ENCODE measurements at places on chromosomes 4 and X.

- DNase-seq = peak; percentile 54
Observed at GRCh38 chrX:70030301-70030767, 19.4 kb downstream of the AWAT2 start.

DNA sequence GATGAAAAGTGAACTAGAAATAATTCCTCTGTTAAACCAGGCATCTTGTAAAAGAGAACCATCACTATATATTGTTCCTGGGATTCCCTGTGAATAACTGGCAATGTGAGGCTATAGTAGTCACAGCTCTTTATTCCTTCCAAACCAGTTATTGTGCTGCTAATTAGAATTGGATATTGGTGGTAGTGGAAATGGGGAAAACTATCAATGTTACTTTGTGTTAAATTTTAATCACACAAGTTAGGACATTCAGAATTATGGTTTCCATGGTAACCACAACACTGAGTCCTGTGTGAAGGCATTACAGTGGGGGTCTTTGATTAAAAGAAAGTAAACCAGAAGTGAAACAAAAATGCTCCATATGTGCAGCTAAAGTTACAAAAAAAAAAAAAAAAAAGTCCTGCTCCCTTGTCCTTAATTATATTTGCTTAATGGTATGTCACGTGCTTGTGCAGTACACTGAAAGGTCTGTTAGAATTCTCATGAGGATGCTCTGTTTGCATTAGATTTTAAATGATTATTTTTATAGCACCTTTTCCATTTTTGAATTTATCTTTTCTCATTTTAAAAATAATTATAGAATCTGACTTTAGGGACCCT, 200.4 kb downstream of the ADGRL3 start:
- DNase-seq = no peak

- DNase-seq = no peak
Observed at GRCh38 chr4:129970801-129971200, 874.8 kb downstream of the C4orf33 start.

- peak; percentile 27 for DNase-seq
Observed at GRCh38 chr4:76028350-76028765, 5.1 kb upstream of the CXCL10 start.

- no peak for DNase-seq
Observed at GRCh38 chr4:172270397-172270796, 457.2 kb downstream of the GALNTL6 start.

DNA sequence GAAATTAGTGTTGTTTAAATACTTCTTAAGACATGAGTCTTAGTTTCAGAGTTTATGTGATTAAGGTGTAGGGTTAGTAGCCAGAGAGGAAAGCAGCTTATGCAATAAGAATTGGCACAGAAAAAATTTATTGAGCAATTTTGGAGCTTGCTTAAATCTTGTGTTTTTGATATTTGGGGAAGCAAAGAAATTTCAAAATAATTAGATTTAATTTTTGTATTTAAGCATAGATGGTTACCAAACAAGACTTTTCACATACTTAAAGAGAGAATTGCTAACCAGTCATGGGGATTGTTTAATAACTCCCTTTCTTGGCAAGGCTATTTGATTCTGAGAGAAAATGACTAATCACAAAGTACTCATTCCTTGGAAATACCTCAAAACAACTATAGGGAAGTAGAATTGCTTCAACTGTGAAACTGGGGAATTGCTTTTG, 202.0 kb upstream of the GRID2 start:
- DNase-seq = no peak

DNA sequence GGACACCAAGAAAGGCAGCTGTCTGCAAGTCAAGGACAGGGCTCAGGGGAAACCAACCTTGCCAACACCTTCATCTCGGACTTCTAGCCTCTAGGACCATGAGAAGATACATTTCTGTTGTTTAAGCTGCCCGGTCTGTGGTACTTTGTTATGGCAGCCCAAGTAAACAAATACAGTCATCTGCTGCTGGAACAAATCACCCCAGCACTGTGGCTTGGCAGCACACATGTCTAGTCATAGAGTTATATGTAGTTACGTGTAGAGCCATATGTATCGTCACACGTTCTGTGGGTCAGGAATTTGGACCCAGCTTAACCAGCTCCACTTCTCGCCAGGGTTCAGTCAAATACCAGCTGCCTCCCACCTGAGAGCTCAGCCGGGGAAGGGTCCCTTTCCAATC, 2.5 kb downstream of the HTT-AS start:
- no peak for DNase-seq

DNA sequence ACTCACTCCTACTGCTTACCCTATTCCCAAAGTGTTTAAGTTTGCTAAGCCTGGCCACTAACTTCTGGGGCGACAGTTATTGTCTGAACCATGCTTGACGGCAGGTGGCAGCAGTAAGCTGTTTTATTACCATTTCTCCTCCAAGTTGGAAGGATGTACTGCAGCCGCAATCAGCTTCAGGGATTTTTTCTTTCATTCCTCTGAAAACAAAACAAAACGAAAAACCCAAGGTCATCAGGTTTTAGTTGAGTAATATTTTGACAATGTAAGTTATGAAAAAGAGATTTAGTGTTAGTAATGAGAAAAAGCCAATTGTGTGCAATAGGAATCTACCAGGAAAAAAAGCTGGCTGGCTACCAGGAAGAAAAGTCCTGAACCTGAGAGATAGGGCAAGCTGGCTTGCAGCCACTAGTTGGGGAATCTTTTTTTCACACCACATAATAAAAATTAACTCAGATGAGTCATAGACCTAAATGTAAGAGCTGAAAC, 13.2 kb upstream of the RAB9B start:
- peak; percentile 34 for DNase-seq
